ENCODE measurements at places on chromosomes 11 and 22.

DNA sequence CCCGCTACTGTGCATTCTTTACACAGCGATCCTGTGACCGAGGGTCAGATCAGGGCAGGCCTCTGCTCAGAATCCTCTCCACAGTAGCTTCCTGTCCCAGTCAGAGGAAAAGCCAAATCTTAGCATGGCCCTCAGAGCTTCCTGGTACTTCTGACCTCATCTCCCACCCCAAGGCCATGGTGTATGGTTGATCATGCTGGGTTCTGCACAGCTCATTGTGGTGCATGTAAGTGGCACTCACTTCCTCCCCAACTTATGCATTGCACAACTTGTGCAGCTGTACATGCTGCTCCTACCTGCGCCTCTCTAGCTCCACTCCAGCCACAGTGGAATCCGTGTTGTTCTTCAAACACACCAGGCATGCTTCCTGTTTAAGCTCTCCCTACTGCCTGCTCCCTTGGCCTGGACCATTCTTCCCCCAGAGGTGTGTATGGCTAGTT, 20.3 kb downstream of the BMAL1 start:
- no peak for DNase-seq

GRCh38 chr11:128898580-128899344, 7.6 kb downstream of the KCNJ5 start:
- no peak for DNase-seq

DNA sequence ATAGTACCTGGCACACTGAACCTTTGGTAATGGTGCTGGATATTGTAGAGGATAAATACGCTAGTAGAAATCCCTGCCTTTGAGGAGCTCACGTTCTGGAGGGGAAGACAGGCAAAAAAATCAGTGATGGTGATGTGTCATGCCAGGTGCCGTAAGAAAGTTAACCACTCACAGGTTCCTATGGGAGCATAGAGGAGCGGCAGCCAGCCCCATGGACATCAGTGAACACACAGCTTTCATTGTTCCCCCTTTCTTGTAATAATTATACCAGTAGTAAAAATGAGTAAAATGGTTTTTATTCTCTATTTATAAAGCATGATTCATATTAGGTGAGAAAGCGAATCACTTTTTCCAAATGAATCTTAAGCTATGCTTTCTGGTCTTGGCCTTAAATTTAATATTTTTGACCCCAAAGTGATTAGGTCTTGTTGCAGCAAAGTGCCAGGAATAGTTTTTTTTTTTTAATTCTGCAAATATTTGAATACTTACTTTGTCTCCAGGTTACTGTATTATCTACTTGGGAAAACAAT, 57.9 kb downstream of the UVRAG start:
- DNase-seq: no peak

GRCh38 chr22:48389916-48390315, 1437.8 kb downstream of the BRD1 start:
- no peak for DNase-seq

- DNase-seq: no peak
Measured at GRCh38 chr11:117823946-117824420, 561 bp downstream of the FXYD2 start.

GRCh38 chr22:18152519-18152918, 2.5 kb downstream of the USP18 start:
- no peak for DNase-seq

- DNase-seq: no peak
Measured at GRCh38 chr11:94211261-94211830, 82.7 kb downstream of the PANX1 start.

- DNase-seq: no peak
Measured at GRCh38 chr11:109209572-109209971, 212.4 kb upstream of the C11orf87 start.

- DNase-seq: peak; percentile 62
Measured at GRCh38 chr11:71086687-71087258, 165.6 kb downstream of the SHANK2 start.

- no peak for DNase-seq
Measured at GRCh38 chr11:62592989-62593421, 1.7 kb upstream of the TUT1 start.

DNA sequence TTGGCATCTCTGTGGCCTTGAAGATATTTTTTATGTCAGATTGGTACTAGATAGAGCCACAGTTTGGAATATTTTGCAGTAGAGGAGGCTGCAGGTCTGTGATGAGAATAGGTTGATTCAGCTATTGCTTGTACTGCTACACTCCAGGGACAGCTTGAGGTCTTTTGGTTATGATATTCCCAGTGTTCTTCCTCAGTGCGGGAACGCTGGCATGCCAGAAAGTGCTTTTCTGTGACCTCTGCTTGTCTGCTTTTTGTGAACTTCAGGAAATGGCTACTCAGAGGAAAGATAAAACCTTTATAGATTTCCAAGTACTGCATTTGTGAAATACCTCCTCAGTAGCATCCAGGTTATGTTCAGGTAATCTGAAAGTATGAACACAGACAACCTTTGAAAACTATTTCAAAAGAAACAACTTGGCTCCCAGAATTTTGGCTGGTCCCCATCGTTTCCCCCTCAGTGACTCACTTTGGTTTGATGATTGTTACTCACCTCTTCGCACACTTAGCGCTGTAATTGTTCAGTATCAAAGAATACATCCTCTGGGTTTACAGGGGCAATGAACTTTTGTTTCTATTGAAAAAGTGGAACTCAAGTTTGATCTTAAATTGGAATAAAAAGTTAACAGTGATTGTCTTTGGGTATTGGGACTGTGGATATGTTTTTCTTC, 191.4 kb downstream of the HIPK3 start:
- DNase-seq: no peak

GRCh38 chr11:40314327-40314726, 1145.1 kb downstream of the LRRC4C start:
- DNase-seq: no peak

GRCh38 chr11:122146475-122146874, 30.5 kb upstream of the BLID start:
- no peak for DNase-seq

- DNase-seq: no peak
Measured at GRCh38 chr11:48025293-48025983, 45.1 kb downstream of the PTPRJ start.

GRCh38 chr22:36259615-36260300, 6.8 kb downstream of the APOL1 start:
- DNase-seq: no peak

GRCh38 chr11:13329670-13330356, 52.2 kb downstream of the BMAL1 start:
- DNase-seq: no peak

DNA sequence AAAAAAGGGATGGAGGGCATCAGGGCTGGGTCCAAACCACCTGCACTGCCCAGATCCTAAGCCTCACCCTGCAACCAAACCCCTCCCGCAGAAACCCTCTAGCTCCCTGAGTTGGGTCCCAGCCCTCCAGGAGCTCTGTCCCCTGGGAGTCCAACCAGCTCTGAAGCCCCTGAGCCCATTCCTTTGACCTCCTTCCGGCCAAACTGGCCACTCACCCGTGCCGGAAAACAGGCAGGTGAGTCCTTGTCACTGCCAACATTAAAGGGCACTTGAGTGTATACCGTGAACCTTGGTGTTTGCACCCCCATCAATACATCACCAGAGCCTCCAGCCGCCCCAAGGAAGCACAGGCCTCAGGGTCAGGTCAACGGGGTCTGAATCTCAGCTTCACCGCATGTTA, 11.5 kb downstream of the MS4A15 start:
- DNase-seq: no peak

DNA sequence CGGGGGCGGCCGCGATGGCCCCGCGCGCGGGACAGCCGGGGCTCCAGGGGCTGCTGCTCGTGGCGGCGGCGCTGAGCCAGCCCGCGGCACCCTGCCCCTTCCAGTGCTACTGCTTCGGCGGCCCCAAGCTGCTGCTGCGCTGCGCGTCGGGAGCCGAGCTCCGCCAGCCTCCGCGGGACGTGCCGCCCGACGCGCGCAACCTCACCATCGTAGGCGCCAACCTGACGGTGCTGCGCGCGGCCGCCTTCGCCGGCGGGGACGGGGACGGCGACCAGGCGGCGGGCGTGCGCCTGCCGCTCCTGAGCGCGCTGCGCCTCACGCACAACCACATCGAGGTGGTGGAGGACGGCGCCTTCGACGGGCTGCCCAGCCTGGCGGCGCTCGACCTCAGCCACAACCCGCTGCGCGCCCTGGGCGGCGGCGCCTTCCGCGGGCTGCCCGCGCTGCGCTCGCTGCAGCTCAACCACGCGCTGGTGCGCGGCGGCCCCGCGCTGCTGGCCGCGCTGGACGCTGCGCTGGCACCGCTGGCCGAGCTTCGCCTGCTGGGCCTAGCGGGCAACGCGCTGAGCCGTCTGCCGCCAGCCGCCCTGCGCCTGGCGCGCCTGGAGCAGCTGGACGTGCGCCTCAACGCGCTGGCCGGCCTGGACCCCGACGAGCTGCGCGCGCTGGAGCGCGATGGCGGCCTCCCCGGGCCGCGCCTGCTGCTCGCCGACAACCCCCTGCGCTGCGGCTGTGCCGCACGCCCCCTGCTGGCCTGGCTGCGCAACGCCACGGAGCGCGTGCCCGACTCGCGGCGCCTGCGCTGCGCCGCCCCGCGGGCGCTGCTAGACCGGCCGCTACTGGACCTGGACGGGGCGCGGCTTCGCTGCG, 697 bp downstream of the TPBGL start:
- peak; percentile 98 for DNase-seq

GRCh38 chr11:57160665-57161064, 21.1 kb upstream of the LRRC55 start:
- DNase-seq: no peak

GRCh38 chr11:75337195-75337654, 14.2 kb downstream of the ARRB1 start:
- DNase-seq: no peak

- DNase-seq: no peak
Measured at GRCh38 chr11:43681401-43681942, 934 bp downstream of the HSD17B12 start.

DNA sequence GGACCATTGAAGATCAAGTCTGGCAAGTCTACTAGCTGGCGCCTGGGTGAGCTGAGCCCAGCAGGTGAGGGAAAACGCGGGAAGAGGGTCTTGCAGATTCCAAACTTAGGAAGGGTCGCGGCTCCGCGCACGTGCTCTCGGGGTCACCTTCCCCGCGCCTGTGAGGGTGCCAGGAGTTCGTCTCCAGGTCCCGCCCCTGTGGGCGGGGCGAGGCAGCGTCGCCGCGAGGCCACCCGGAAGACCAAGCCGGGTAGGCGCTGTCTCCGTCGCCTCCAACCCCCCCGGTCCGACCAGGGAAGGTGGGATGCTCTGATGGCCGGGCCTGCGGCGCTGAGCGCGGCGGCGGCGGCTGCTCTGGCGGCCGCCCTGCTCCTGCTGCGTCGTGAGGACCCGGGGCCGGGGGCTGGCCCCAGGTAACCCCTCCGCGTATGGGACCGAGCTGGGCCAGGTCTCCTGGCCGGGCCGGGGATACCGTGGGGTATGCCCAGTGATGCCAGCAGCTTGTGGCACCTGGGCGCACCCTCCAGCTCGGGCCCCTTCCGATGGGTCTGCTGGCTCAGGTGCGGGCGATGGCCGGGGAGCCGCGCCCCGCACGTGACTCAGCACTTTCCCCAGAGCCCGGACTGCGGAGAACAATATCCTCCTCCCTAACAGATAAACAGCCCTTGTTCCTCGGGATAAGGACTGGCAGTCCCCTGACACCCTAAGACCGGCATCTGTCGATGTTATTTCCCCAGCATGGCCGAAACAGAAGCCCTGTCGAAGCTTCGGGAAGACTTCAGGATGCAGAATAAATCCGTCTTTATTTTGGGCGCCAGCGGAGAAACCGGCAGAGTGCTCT, at the start of gene HTATIP2:
HTATIP2 (plus strand) TSS at position 215 of the 841 bp plus-strand sequence; CDS start at position 739, 524 bp downstream.
- peak; percentile 37 for DNase-seq

DNA sequence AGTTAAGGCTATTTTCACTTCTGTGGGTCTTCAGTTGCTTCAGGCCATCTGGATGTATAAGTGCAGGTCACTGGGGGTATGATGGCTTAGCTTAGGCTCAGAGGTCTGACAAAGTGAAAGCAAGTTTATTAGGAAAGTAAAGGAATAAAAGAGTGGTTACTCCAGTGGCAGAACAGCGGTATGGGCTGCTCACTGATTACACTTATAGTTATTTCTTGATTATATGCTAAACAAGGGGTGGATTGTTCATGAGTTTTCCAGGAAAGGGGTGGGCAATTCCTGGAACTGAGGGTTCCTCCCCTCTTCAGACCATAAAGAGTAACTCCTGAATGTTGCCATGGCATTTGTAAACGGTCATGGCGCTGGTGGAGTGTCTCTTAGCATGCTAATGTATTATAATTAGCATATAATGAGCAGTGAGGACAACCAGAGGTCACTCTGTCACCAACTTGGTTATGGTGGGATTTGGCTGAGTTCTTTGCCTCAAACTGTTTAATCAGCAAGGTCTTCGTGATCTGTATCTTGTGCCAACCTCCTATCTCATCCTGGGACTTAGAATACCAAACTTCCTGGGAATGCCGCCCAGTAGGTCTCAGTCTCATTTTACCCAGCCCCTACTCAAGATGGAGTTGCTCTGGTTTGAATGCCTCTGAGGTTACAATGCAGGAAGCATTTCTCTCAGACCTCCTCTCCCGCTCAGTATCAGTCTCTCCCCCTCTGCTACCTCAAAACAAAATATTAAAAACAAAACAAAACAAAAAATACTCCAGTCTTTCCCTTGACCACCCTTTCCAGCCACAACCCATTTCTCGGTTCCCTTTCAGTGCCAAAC, 106.6 kb upstream of the SLC22A12 start:
- no peak for DNase-seq

- DNase-seq: no peak
Measured at GRCh38 chr11:95058621-95059020, 8.1 kb upstream of the SRSF8 start.

GRCh38 chr11:102253020-102253715, 64.1 kb upstream of the BIRC3 start:
- no peak for DNase-seq

DNA sequence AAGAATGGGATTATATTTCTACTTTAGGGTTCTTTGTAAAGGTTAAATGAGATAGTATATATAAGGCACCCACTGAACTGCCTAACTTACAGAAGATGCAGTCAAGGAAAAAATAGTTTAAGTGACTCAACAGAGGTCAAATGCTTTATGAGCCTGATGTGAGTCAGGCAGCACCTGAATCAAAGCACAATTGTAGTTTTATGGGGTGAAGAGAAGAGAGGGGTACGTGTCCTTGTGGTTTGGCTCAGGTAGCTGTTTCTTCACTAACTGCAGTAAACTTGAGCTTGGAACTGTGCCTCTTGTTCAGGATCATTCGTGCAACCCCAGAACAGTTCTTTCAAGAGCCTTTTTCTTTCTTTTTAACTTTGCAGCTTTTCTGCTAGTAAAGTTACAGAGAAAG, 125.2 kb upstream of the SPON1 start:
- DNase-seq: no peak

- DNase-seq: no peak
Measured at GRCh38 chr22:46159777-46160176, 9.5 kb downstream of the PPARA start.
